ENCODE measurements at places on chromosomes 16 and 17.
A peak's percentile ranks its signal among the peaks of the same experiment; 100 is the strongest.

- no peak for DNase-seq
Measured at GRCh38 chr17:19376811-19377210, 1.5 kb upstream of the MAPK7 start.

- no peak for DNase-seq
Measured at GRCh38 chr17:4764595-4764994, 7.1 kb upstream of the TM4SF5 start.

GRCh38 chr17:77379832-77380231 lies 239.1 kb downstream of the SEC14L1 start:
- DNase-seq, result no peak

GRCh38 chr17:2852729-2853282 lies 56.6 kb downstream of the RAP1GAP2 start:
- DNase-seq, result no peak

GRCh38 chr17:65131946-65132345 lies 5.2 kb upstream of the RGS9 start:
- no peak for DNase-seq

GRCh38 chr16:56923481-56924091 lies 8.4 kb upstream of the HERPUD1 start:
- no peak for DNase-seq

DNA sequence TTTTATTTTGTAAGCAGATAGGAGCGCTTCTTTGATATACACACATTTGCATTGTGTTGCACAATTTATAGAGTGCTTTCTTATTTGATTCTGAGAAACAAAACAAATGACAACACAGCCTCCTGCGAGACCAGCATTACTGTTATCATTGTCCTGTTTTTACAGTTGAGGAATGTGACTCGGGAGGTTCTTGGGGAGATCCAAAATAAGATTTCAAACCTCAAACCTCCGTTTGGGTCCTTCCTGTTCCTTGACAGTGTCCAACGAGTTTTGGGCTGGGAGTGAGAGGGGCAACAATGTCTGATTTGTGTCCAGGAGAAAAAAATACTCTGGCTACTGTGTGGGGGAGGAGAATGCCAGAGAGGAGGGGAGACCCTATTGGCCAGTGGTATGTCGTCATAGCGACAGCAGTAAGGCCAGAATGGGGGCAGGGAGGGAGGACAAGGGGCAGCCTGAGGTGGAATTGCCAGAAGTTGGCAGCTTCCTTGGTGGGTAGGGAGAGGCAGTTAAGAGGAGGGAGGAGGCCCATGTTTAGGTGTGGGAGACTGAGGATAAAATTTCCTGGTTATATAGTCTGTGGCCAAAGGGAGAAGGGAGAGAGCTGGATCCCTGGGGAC lies 45.5 kb downstream of the TMEM132E start:
- DNase-seq, result no peak

DNA sequence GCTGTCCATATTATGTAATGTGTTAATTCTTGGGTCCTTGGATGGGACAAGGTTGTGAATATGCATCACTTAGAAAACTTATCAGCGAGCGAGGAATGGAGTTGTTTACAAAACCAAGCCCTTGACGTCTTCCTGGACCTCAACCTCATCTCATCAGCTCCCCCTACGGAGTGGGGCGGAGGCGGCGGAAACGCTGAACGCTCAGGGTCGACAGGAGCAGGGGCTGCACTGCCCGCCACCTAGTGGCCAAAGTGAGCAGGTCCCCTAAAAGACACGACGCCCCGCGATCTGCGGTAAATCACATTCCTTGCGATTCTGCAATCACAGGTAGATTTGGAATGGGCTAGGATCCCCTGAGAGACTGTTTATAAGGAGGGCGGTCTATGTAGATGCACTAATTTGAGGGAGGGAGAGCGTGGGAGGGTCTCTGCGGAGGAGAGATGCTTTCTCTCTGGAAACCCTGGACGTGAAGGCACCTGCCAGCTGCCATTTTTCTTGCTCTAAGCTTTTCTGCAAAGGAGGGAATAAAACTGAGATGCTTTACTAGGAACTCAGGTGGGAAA lies 5.4 kb upstream of the ICAM2 start:
- peak; percentile 80 for DNase-seq

DNA sequence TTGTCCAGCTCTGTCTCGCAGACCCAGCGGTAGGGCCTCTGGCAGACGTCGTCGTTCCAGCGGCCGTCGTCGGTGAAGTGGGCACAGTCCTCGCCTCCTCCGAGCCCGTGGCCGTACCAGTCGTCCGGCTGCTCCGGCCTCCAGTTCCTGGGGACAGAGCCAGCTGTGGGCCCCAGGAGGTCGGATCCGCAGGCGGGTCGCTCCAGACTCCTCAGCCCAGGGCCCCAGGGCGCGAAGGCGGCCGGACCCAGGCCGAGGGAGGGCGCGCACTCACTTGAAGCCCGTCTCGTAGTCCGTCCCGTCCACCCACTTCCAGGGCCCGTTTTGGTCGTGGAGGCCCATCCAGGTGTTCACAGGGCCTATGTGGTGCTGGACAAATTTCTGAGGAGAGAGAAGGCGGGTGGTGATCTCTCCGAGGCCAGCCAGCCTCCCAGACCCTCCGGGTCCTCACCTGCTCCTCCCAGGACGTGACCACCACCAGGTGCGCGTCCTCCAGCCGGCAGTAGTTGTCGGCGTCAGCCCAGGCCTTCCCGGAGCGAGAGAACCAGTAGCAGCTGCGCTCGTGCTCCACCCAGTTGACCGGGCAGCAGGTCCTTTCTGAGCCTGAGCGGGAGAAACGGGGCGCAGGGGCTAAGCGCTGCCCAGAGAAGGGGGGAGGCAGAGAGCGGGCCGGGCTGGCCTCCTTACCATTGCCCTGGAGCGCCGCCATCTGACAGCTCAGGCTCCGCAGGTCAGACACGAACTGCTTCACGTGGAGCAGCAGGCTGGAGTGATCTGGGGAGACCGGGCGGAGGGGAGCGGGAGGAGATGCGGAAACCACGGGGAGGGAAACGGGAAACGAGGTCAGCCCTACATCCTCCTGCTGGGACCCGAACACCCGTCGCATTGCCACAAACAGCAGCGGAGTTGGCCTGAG lies 5.2 kb downstream of the ASGR1 start:
- DNase-seq, result peak; percentile 59

DNA sequence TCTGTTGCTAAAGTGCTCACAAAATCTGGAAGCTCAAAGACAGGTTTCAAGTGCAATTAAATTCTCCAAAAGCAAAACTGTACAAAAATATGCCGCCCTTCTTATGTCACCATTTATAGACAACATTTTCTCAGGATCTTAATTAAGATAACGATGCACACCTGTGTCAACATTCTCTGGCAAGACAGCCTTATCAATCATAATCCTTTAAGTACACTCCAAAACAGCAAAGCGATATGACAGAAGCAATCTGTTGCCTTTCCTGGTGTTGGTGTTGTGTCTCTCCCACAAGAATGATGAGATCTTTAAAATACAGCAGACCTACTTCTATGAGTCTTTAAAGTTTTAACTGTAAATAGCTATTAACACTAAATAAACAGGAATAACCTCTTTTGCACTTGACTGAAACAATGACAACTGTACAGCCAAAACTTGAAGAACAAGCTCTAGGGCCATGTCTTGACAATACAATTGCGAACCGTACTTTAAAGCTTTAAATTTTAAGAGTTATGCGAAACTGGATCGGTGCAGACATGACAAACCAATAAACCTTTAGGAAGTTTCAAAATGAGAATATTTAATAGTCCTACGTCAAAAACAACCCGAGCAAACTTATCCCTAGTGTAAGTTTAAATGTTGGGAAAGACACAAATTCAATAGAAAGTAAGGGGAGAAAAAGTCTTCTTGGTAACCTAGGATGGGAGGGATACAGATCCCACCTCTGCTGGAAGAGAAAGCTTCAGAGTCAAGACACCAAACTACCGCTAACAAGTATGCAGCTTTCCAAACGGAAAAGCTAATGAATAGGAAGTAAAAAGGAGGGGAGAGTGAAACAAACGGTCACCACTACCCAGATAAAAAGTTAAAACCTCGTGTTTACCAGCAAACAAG lies 3.3 kb upstream of the IRX5 start:
- no peak for DNase-seq

Measured in SK-N-DZ (cell line).